ELR (cell line): ENCODE measurements at places on chromosomes 13 and 19.

GRCh38 chr19:41480336-41480735 is 37.4 kb downstream of the ERICH4 start:
- DNase-seq, result no peak

- peak; percentile 49 for DNase-seq
Observed at GRCh38 chr19:45947926-45948325, 25.7 kb downstream of the NOVA2 start.

GRCh38 chr19:57273014-57273413 is 7.3 kb upstream of the ZNF460 start:
- DNase-seq, result no peak

- peak; percentile 53 for DNase-seq
Observed at GRCh38 chr19:54160182-54160811, 776 bp upstream of the LENG1 start.

- no peak for DNase-seq
Observed at GRCh38 chr19:34997071-34997617, 3.0 kb upstream of the GRAMD1A start.

GRCh38 chr13:50654331-50654730 is 189.2 kb downstream of the DLEU7 start:
- no peak for DNase-seq

- no peak for DNase-seq
Observed at GRCh38 chr19:32702010-32702409, 10.4 kb downstream of the NUDT19 start.
